GDM1 (cell line): ENCODE measurements at places on chromosomes 12 and 14.

- no peak for DNase-seq
These were observed 52.7 kb downstream of the CCDC85C start for GRCh38 chr14:99551034-99551922.

DNA sequence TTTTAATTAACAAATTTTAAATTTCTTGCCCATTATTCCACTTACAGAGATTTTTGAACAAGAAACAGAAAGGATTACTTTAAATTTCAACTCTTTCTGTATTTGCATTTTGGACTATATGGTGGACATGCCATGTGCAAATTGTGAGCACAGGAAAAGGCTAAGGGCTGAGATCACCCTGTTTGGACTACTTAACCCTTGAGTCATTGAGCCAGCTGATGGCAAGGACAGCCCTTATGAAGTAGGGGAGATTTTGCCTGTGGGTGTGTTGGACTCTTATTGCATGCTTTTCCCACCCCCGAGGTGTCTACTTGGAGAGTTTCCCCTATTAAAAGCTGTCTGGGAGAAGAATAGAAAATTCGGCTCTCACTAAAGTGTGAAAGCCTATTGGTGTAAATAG is 17.2 kb downstream of the DERA start:
- DNase-seq, result no peak

DNA sequence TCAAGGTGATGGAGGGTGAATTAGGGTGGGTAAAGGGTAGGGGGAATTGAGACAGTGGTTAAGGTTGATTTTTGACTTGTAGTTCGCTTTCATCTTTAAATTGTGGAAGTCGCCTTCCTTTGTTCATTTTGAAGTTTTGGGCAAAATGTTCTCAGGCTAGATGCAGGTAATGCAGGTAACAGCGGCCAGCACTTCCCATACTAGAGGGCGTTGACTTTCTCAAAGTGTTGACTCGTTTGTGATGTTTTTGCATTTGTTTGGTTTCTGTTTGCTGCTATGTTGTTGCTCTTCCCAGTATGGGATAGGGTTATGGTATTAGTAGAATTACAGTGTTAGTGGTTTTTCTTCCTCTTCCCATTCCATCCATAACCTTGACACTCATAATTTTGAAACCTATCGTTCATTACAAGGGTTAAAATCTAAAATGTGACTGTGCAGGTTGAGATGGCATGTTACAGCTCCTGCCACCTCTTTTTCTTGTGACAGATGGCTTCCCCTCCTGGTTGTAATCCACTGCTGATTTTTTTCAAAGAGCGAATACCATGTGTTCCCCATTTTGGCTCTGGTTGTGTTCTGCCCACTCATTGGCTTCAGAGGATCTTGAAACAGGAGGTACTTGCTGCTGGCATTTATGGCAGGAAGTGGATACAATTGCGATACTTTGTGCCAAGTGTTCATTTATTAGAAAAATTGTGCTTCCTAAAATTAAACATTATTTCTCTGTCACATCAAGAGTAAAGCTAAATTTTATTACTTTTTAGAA is 57.1 kb downstream of the ERC1 start:
- peak; percentile 41 for DNase-seq

GRCh38 chr14:61388173-61388975 is 67.0 kb downstream of the PRKCH start:
- peak; percentile 14 for DNase-seq

GRCh38 chr12:100830003-100830795 is 35.6 kb downstream of the ANO4 start:
- DNase-seq, result no peak
